Fibroblast of mammary gland (primary cell): ENCODE measurements at places on chromosomes 3 and 15.

GRCh38 chr15:92457471-92458041 is 63.9 kb downstream of the ST8SIA2 start:
- DNase-seq, result no peak

DNA sequence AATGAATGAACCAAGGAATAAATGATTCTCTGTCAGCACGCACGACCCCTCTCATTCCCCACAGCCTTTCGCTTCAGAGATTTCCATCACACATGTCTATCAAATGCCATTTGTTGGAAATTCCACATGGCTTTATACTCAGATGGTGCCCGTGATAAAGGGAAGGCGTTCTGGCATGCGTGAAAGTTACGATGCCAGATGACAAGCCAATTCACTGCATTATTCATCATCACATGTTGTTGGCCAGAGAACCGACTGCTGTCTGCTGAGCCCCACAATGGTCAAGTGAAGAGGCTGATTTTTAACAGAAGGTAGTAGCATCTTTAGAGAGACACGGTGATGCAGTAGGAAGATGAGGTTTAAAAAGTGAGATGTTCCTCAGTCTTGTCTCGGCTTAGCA is 74.1 kb upstream of the FRMD4B start:
- DNase-seq, result no peak

- DNase-seq, result no peak
Measured at GRCh38 chr15:74422265-74422651, 11.5 kb downstream of the SEMA7A start.

DNA sequence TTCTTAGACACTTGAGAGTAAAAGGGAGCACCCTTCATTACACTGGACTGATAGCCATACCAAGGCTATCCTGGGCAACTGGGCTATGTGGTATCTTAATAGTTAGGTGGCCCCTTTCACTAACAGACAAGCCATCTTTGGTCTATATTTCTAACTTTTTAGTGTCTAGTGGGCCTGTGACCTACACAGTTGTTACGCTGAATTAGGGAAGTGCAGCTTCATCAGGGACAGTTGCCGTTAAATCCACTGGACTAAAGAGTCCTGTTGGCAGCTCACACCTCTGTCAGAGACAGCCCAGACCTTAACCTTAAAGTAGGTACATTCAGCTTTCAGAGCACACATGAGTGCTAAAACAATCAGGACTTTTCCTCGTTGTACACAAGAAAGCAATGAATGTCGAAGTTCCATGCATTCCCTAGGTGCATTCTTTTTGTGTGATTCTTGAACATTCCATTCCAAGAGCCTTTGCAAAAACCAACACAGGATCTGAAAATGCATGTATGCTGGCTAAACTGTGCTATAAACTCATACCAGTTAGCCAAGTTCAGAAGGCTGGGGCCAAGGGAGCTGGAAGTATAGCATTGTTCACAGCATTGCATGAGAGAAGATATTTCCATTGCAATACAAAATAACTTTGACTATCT is 230.2 kb upstream of the EIF1B start:
- peak; percentile 42 for DNase-seq

GRCh38 chr15:56816781-56817180 is 83.5 kb upstream of the ZNF280D start:
- DNase-seq, result no peak
